WERI-Rb-1 (cell line): ENCODE measurements at places on chromosomes 12 and 14.

DNA sequence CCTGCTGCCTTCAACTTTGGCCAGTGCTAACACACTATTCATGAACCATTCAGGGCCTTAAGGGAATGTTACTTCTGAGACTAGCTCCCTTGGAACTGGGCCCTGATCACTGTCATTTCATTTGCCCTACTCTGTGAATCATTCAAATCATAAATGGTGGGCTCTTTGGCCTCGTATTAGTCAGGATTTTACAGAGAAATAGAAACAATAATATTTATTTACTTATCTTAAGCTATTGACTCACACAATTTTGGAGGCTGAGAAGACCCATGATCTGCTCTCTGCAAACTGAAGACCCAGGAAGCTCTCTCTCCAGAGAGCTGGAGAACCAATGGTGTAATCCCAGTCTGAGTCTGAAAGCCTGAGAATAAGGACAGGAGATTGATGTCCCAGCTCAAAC, 398.5 kb downstream of the LRIG3 start:
- no peak for DNase-seq

GRCh38 chr14:104554608-104555429, 24.7 kb upstream of the C14orf180 start:
- DNase-seq = peak; percentile 8

DNA sequence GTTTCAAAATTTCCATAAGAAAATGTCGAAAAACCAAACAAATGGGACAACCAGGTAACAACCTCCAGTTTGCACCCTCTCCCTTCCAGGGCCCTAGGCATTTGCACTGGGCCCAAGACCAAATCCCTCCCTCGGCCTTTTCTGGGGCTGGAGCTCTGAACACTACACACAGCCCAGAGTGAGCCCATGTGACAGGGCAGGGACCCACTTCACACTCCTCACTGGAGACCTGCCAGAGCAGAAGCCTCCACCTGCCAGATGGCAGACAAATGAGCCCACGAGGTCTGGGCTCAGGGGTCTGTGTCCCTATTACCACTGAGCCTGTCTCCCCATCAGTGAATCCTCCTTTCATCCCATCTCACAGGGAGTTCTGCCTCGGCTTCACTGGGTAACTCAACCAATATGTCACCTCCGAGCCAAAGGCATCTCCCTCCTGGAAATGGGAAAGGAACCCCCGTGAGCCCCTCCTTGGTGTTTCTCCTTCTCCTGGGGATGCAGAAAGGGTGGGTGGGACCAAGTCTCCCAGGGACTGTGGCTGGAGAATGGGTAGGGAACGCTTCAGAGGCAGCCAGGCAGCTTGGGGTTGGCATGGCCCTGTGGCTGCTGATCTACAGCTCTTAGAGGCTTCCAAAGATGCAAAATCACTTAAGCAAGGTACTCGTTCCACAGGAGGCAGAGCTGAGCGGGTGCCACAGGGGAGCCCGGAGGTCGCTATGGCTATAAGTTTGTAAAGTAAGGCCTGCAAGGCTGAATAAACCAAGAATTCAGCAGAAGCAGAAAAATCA, 10.6 kb downstream of the VWF start:
- no peak for DNase-seq

DNA sequence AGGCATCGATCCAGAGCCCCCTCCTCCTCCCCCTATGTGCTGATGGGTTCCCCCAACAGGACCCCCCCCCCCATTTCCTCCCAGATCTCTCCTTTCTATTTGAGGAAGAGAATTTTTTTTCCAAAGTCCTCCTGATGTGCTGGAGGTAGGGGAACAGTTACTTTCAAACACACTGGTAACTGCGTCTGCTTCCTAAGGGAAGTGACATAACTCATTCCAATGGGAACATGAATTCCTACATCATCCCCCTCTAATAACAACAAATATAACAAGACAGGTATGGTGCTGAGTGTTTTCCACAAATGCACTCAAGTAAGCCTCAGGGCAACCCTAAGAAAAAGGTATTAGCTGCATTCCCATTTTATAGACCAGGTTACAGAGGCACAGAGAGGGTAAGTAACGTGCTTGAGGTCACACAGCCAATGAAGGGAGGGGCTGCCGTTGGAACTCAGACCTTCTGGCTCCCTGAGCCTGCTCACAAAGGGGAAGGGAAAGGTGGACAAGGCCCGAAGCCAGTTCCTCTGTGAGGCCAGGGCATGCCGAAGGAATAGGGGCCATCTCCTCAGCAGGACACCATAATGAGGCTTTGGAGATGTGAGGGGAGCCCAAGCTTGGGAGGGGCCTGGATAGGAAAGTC, 121.1 kb upstream of the NCOR2 start:
- no peak for DNase-seq

DNA sequence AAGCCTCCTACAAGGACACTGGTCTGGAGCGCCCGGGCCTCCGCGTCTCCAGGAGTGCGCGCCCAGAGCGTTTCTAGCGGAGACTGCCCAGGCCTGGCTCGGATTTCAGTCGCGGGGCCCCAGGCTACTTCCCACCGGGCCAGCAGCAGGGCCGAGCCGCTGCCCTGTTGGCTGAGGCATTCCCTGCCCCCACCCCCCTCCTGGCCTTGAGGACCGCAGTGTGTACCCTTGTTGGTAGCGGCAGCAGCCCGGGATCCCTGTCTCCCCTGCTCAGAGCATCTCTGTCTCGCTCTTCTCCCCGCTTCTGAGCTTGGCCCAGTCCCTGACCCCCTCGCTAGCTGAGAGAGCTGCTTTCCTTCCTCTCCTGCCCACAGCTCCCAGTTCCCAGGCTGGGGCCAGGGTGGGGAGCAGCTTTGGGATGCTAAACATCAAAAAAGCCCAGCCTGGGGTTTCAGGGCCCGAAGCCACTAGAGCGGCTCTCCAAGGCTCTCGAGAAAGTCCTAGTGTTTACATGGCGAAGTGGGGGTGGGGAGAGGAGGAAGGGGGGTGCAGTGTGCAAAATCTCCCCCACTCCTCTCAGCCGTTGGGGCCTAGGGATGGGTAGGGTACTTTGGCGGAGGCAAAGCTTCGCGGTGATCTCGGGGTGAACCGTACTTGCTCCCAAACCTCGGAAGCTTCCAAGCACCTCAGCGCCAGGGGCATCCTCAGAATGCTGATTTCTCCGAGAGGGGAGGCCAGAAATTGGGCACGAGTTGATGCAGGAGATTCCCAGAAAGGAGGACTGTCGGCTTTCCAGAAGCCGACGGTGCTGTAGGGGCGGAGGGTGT, 6.4 kb downstream of the NKX2-1 start:
- DNase-seq = no peak

DNA sequence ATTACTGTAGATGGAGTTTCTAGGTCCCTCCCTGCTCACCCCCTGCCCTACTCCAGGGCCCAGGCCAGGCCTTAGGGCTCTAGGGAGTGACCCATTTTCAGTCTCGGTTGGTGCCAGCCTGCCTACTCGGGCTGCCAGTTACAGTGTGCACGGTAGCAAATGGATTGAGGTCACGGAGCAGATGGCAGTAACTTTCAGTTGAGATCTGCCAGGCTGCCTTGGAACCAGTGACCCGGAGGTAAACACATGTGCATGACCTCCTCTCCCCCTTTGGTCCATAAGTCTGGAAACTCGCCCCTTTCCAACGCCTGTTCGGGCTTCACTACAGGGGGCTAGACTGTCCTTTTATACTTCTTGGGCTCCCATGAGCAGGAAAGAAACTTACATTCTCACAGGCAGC, 139.7 kb upstream of the TBX3 start:
- DNase-seq = no peak

DNA sequence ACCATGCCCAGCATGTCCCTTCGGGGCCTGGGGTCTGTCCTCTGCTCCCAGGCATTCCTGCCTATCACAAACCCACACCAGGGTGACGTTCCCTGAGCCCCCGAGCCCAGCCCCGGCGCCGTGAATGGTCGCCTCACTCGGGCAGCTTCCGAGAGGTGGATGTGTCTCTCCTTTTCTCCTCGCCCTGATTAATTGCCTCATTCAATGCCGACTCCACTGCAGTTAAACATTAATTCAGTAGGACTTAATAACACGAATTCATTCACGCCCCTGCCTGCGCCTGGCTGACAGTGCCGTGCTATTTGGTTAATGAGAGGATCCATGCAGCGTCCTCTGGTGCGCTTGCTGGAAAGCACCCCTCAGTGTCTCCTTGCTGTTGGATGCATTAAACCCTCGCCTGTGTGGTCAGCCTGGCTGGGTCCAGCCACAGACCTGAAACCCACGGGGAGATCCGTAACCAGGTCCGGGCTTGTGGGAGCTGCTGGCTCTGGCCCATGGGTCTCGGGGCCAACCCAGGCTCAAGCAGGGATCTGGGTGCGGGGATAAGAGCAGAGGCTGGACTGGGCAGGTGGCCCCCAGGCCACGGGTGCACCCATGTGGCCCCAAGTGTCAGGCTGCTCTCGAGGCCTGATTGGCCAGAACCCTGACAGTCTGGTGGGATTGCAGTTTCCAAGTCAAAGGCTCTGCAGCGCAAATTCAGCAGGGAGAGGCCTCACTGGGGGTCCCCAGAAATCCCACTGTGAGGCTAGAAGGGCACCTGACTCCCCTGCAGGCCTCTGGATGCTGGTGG, 55.4 kb downstream of the FBRSL1 start:
- DNase-seq = no peak

GRCh38 chr12:11822081-11822834, 172.8 kb downstream of the ETV6 start:
- no peak for DNase-seq

- DNase-seq = no peak
Observed at GRCh38 chr14:68482018-68482417, 310.8 kb downstream of the ZFP36L1 start.

DNA sequence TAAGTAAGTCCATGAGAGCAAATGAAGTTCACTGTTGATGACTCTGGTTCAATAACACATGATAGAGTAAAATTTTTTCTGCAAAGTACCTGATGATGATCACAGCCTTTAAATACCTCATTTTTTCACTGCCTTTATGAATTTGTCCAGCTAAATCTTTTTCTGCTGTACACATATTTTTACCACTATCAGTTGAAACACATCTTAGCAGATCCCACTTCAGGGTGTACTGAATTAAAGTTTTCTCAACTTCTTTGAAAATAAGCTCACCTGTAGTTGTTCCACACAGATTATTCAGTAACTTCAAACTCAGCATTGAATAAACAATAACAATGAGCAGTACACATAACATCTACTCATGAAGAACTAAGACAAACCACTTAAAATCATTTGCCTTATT, 385.9 kb downstream of the NELL2 start:
- no peak for DNase-seq

DNA sequence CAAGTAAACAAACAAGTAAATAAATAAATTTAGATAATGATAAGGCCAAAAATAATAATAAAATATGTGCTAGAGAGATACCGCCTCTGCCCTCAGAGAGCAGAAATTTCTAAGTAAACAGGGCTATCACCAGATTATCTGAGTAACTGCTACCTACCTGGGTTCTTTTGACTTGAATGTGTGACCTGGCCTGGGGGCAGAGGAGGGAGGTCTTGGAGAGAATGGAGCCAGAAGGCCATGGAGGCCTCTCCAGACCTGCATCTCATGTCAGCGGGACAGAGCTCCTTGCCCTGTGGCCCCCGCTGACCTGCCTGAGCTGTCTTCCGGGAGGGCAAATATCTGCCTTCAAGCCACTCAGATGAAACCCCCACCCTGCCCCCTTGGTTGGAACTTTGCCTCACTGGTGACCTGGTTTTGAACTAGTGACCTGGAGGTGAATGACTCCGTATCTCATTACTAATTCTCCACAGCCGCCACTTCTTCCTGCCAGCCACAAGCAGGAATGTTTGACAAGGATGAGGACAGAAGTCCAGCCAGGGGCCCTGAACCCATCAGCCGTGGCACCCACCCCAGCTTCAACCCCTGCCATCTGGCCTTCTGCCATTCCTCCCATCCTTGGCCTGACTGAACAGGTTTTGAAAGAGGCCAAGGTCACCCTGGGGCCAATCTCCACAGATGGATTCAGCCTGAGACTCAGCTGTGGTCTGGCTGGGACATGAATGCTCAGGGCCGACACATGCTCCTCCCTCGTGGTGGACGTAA, 86.8 kb upstream of the PARP11 start:
- no peak for DNase-seq

DNA sequence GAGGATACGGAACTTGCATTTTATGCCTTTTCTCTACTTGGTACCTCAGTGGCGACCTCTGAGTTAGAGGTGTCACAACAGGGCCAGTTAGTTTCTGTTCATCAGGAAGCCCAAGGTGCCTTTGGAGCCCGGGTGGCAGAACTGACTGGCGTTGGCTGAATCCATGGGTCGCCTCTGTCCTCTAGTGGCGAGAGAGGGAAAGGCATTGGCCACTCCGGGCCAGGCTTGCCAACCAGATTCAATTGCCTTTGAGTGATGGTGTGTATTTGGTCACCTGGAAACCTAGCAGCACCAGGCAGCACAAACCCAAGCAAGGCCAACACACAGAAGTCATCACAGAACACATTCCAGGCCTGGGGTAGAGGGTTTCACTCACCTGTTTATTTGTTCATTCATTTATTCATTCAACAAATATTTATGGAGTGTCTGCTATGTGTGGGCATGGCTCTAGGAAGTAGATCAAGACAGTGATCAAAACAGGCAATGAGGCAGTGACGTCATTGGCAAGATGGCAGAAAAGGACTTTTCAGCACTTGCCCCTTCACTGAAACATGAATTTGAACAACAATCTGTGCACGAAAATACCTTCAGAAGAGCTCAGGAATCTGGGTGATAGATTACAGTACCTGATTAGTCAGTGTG, 40.5 kb upstream of the KCNA5 start:
- DNase-seq = peak; percentile 76

- no peak for DNase-seq
Observed at GRCh38 chr12:109497675-109498074, 20.2 kb downstream of the UBE3B start.

DNA sequence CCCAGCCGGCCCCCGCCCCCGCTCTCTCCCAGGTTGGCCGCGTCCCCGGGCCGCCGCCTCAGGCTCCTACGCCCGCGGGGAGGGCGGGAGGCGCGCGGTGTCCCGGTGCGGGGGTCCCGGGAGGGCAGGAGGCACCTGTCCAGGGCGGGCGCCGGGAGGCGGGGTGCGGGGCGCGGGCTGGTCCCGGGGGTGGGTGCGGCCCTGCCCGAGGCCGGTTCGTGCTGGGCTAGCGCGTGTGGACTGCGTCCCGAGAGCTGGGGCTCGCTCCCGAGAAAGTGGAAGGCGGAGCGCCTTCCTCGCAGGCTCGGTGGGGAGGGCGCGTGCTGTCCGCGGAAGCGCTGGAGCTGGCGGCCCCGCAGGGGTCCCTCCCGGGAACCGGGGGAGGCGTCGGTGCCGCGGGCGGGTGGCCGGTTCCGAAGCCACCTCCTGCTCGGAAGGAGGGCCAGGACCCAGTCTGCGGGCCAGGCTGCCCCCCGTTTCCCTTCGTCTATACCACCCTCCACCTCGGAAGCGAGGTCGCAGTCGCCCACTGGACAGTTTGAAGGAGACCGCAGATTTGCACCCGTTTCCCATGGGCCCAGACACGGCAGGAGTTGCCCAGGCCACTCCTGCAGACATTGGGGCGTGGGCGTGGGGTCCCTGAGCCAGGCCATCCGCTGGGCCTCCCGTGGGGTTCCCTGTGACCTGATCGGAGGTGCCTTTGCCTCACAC, 636 bp downstream of the ZFYVE21 start:
- DNase-seq = peak; percentile 27

DNA sequence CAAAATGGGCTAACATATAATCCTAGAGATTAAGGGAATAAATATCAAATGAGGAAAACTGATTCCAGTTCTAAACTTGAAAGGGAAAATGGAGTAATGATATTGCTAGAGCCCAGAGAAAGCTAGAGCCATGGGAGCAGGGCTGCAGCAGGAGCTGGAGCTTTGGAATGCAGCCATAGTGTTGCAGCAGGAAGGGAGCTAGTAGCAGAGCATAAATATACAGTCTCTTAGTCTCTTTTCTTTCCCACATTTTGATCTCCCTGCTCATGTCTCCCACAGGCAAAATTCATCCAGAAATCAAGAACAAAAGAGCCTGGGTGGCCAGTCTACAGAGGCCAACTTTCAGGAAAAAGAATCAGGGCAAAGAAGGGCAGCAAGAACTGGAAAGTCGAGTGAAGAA, 253.7 kb downstream of the ATXN7L3B start:
- DNase-seq = no peak
